ENCODE measurements at places on chromosomes 1 and 21.
A peak's percentile ranks its signal among the peaks of the same experiment; 100 is the strongest.

GRCh38 chr1:244207935-244208244 lies 156.8 kb downstream of the ZBTB18 start:
- DNase-seq = no peak

DNA sequence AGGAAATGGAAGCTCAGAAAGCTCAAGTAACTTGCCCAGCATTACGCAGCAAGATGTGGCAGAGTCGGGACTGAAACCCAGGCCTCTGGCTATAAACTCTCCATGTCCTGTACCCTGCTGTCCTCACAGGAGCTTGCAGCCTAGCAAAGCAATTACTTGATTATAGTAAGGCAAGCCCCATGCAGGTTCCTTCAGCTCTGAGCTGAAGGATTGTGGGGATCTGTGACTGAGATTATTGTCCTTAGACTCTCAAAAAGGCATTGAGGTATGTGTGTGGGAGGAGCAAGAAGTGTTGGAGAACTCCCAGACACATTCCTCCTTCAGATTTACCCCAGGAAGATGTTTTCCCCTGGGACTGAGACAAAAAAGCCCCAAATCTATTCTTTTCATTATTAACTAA lies 124.0 kb upstream of the SPATA6 start:
- peak; percentile 8 for DNase-seq

GRCh38 chr1:94552071-94552586 lies 10.6 kb upstream of the F3 start:
- no peak for DNase-seq

GRCh38 chr1:13764588-13765332 lies 64.8 kb downstream of the PRDM2 start:
- DNase-seq = peak; percentile 50

DNA sequence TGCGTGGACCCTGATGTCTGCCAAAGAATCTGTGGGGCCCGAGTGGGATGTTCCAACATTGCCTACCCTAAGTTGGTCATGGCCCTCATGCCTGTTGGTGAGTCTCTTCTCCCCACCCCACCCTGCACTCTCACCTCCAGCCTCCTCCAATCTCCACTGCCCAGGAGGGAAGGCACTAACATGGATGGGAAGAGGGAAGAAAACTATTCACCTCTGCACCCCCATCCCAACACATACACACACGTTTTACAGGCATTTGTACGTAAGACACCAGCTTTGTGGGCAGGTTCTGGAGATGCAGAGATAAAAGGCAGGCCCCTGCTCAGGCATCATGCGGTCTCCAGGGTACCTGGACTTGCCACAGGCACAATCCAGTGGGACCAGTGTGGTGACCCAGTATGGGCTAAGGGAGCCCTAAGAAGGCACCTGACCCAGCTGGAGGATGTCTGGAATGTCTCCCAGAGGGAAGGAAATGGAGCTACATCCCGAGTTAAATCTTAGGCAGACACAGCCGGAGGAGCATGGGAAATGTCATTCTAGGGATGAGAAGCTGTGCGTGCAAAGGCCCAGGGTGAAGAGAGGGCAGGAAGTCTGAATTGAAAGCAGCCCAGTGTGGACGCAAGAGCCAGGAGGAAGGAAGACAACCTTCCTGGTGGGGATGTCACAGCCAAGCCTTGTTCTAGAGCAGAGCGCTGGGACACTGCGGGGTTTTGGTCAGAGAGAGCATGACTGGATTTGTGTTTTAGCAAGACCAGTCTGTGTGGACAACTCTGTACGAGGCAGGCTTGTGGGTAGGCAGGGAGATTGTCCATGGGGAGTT lies 11.4 kb downstream of the SLC5A9 start:
- DNase-seq = no peak

DNA sequence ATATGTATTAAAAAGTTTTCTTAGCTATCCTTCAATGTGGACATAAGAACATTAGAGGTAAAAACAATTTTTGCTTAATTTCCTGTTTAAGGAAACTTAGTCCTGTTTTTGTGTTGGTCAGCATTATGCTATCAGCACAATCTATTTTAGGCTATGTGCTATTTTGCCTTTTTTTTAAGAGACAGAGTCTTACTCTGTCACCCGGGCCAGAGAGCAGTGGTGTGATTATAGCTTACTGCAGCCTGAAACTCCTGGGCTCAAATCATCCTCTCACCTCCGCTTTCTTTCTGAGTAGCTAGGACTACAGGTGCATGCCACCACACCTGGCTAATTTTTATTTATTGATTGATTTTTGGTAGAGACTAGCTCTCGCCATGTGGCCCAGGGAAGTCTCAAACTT lies 199.1 kb upstream of the TMPRSS15 start:
- no peak for DNase-seq

- DNase-seq = no peak
Observed at GRCh38 chr1:6612641-6613360, 730 bp upstream of the PHF13 start.

DNA sequence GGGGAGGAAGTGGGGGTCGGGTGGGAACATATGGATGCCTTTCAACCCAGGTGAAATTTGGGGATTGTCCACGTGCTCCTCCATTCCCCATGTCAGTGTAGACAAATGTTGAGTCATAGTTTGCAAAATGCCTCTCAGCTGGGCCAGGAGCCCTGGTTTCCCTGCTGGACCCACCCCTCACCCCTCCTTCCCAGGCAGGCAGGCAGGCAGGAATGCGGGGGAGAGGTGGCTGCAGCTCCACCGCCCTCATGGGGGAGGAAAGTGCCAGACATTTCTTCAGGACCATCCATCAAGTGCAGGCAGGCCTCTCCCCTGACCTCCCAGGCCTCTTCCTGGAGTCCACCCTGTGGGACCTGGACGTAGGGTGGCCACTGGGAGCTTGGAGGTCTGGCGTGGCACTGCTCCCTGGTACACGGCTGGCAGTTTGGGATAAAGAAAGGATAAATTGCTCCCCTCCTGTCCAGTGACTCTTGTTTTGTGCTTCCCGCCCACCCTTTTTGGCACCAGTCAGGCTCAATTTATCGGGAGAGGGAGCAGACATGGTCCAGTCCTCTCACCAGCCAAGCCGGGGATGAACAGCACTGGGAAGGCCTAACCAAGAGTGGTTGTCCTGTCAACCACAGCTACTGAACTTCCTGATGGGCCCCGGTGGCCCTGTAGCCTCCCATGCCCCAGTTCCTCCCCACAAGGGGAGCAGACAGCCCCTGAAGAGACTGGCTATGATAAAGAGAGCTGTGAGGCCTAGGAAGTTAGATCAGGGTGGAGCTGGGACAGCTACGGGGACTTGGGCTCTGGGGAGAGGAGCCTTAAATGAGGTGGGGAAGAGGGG lies 18.9 kb downstream of the NPR1 start:
- no peak for DNase-seq

GRCh38 chr1:225114354-225114990 lies 185.0 kb downstream of the DNAH14 start:
- no peak for DNase-seq

- DNase-seq = peak; percentile 86
Observed at GRCh38 chr1:144551543-144552424, 40.9 kb upstream of the PPIAL4F start.

GRCh38 chr1:44985747-44986359 lies 542 bp downstream of the EIF2B3 start:
- DNase-seq = no peak

- DNase-seq = no peak
Observed at GRCh38 chr1:112712701-112713128, 2.4 kb downstream of the PPM1J start.

GRCh38 chr1:85366391-85367170 lies 90.1 kb upstream of the BCL10 start:
- DNase-seq = peak; percentile 91

- peak; percentile 58 for DNase-seq
Observed at GRCh38 chr1:212229654-212230053, 55.6 kb upstream of the PPP2R5A start.

GRCh38 chr1:16047791-16048475 lies 4.4 kb downstream of the CLCNKB start:
- DNase-seq = no peak

GRCh38 chr1:172556461-172556860 lies 23.5 kb downstream of the SUCO start:
- DNase-seq = no peak

GRCh38 chr1:204684571-204685235 lies 835 bp downstream of the LRRN2 start:
- no peak for DNase-seq

DNA sequence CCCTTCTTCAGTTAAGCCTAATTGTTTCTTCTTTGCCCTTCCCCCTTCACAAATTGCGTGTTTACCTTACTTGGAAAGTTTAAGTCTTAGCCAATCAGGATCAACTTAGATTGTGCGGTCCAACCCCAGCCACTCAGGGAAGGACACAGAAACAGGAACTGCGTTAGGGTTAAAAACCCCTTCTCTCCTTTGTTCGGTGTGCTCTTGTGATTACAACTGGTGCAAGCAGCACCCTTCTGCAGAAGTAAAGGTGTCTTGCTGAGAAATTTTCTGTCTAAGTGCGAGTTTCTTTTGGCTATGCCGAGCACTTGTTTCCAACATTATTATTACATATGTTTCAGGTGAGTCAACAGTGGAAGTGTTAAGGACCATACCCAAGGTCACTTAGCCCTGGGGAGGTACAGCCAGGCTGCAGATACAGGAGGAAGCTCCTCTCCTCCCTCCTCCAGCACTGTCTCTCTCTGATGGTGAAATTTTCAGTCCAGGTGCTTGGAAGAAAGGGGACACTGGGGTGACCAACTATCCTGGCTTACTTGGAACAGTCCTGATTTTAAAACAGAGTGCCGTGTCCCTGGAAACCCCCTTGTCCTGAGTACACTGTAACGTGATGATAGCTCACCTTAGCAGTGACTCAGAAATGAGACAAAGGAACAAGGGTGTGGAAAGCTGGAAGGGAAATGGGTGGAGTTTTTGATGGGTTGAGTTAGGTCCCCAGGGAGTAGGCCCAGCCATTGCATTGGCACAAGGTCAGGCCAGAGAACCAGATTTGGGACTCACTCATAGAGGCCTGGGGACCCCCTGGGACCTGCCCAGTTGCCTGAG lies 68.7 kb upstream of the KLHDC7A start:
- DNase-seq = no peak

DNA sequence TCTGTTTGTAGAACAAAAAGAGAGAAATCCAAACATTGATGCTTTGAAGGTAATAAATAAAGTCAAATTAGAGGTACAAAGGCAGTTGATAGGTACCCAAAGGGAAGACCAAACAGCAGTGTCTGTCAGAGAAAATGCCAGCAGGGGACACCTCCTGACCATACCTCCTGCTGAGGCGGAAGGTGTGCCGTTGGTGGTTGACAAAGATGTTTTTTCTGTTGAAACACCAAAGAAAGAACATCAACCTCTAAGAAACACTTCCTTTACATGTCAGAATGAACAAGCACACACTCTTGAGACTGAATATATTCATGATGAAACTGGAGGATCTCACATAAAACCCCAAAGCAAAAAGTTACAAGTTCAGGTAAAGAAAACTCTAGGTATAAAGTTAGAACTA lies 128.3 kb downstream of the MACF1 start:
- no peak for DNase-seq

DNA sequence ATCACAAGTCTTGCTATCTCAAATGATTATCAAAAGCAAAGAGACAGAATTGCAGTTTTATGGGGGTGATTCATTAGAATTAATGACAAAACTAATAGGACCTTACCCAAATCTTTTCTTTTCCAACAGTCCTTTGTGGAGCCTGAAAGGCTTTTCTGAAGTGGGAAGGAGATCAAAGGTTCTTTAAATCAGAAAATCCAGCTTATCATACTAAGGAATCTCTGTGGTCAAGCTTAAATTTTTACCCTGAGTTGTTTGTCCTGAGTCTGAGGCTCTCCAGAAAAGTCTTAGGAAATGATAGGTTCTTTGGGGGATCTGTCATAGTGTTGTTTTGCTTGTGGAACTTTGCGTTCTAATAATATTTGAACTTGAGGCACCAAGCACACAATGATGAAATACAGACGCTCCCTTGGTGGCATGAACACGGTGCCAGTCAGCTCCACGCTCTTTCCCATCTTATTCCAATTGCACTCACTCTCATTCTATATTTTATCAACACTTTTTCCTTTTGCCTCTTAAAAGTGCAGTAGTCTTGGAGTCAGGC lies 38.0 kb upstream of the COL24A1 start:
- DNase-seq = no peak

- no peak for DNase-seq
Observed at GRCh38 chr1:167246971-167247370, 26.3 kb downstream of the POU2F1 start.

DNA sequence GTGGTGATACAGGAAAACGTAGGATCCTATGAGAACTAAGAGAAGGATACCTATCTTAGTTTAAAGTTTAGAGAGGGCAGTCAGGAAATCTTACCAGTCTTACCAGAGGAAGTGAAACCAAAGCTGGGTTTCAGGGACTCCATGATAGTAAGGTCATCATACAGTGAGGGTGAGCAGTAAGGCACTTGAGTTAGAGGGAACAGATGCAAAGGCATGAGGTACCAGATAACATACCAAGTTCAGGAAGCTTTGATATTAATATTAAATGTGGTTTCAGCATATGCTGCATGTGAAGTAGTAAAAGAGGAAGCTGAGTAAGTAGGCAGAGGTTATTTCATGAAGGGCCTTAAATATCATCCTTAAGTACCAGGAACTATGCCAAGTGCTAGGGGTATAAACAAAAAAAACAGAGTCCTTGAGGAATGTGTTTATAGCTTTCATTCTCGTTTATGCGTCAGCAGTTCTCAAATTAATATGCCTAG lies 16.9 kb downstream of the ATG4C start:
- DNase-seq = peak; percentile 18

DNA sequence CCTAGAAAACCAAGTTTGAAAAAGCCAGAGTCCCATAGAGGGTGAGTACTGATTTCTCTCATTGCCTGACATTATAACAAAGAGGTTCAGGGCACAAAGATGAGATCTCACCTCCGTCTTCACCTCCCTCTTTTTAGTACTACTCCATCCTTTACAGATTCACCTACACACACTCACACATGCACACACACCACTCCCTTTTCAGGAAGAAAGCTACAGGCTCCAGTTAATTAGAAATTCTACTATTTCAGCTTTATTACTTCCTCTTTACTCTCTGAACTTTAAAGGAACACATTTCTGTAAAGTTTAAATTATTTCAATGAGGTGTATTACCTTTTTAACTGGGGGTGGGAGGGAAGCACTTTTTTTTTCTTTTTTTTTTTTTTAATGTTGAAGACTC lies 59.6 kb upstream of the PRDX6 start:
- no peak for DNase-seq

DNA sequence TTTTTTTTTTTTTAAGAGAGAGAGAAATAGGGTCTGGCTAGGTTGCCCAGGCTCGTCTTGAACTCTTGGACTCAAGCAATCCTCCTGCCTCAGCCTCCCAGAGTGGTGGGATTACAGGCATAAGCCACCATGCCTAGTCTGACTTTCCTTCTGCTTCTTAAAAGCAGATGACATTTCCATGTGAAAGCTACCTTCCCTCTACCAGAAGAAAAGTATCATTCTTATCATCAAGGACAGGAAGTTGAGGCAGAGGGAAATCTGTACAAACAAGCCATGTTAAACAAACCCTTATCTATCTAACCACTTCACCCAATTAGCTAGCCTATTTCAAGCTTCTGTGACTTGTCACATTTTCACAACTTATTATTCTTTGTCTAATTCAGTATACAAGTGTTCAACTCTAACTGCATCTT lies 54.8 kb downstream of the SAMSN1 start:
- no peak for DNase-seq

GRCh38 chr1:206748348-206749030 lies 22.1 kb upstream of the IL19 start:
- DNase-seq = no peak
